ENCODE measurements at places on chromosomes 2 and 18. TPM values are rescaled to one million over a fixed set of nuclear protein-coding genes. Genes with fewer than 3 reads are reported as not detected.

GRCh38 chr2:58497168-58497567, 256.0 kb upstream of the FANCL start:
- no peak for DNase-seq
- H3K36me3 ChIP-seq, result no peaks in the 10 kb centered on the region
- H3K27me3 ChIP-seq, result no peaks in the 10 kb centered on the region
- no peak overlapping the region for H3K27ac ChIP-seq
- no peaks in the 10 kb centered on the region for H3K4me1 ChIP-seq

ABCB11 gene
- not detected for total RNA-seq

AKAIN1 gene
- not detected for total RNA-seq

DNA sequence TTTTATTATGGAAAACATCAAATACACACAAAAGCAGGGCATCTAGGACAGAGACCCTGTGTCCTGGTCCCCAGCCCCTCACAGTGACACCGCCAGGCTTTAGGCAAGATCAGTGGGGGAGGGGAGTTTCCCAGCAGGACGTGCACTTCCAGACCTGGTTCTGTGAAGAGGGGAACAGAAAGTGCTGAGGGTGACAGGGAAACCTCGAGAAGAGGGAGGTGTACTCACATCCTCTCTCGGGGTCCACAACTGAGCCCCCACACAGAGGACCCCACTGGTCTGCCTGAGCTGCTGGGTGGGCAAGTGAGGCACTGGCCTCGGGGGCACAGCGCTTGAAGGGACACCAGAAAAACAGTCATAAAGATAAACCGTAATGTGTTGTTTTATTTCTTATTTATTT, 4.4 kb upstream of the GPR35 start:
- no peak overlapping the region for H3K27ac ChIP-seq
- DNase-seq, result no peak
- no peaks in the 10 kb centered on the region for H3K36me3 ChIP-seq

- no peak for DNase-seq
- H3K27ac ChIP-seq, result no peak overlapping the region
- H3K4me3 ChIP-seq, result no peak overlapping the region
- H3K4me1 ChIP-seq, result no peaks in the 10 kb centered on the region
- peaks cover 3% of the 10 kb centered on the region for H3K27me3 ChIP-seq
Observed at GRCh38 chr2:227612546-227613271, 1.9 kb downstream of the SCYGR3 start.

DNA sequence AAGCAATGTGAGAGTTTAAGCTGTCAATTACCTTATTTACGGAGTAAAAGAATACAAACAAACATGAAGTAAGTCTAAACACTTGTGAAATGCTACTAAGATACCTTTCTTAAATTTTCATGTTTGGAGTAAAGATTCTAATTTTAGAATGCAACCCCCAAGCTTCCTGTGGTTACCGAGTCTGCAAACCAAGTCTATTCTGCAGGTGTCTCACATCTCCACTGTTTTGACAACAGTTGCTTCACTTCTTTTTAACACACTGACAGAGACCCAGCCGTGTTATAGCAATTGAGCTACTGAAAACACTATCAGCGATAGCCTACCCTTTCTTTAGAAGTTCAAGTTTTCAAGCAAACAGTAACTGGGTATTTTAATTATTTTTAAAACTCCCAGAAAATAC, 608.3 kb downstream of the ERBB4 start:
- no peaks in the 10 kb centered on the region for H3K27me3 ChIP-seq
- no peaks in the 10 kb centered on the region for H3K36me3 ChIP-seq
- H3K27ac ChIP-seq, result no peak overlapping the region
- no peak overlapping the region for H3K4me3 ChIP-seq
- DNase-seq, result no peak

RAX gene
- not detected for total RNA-seq

STK17B gene
- total RNA-seq, result 4.4 TPM

DNA sequence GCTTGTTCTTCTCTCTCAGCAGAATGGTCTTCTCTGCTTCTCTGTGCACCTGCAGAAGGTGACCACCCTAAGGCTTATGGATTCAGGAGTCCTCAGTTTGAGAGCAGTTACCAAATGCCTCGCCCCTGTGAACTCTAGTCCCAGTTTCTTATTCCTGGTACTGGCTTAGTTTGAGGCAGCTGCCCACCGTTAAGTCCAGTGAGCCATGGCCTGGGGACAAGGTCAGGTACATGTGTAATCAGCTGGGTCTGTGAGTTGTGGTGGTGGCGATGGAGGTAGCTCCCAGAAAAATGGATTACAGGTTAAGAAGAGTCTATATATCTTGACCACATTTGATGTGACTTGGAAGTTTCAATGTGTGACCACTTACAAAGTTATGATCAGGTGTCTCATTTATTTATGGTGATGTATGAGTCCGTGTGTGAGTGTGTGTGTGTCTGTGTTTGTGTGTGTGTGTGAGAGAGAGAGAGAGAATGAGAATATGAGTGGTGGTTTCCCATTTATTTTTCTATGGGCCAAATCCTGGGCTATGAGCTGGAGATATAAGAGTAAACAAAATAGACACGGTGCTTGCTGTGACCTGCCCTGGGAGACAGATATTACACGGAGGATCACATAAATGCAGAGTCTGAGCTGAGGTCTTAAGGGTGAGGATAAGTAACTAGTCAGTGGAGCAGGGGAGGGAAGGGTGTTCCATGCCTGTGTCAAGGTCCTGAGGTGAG, 13.0 kb upstream of the IL1RN start:
- DNase-seq, result no peak
- H3K27me3 ChIP-seq, result no peaks in the 10 kb centered on the region
- H3K36me3 ChIP-seq, result no peaks in the 10 kb centered on the region
- no peak overlapping the region for H3K4me3 ChIP-seq
- no peaks in the 10 kb centered on the region for H3K4me1 ChIP-seq

- no peaks in the 10 kb centered on the region for H3K36me3 ChIP-seq
- no peak for DNase-seq
- no peaks in the 10 kb centered on the region for H3K4me1 ChIP-seq
- H3K27ac ChIP-seq, result no peak overlapping the region
- no peak overlapping the region for H3K4me3 ChIP-seq
Observed at GRCh38 chr2:46705654-46706053, 210.0 kb downstream of the MCFD2 start.
